NCI-H187 treated with DMSO at 0.1 percent for 48 hours (cell line): ENCODE measurements at places on chromosomes 16 and 17.

DNA sequence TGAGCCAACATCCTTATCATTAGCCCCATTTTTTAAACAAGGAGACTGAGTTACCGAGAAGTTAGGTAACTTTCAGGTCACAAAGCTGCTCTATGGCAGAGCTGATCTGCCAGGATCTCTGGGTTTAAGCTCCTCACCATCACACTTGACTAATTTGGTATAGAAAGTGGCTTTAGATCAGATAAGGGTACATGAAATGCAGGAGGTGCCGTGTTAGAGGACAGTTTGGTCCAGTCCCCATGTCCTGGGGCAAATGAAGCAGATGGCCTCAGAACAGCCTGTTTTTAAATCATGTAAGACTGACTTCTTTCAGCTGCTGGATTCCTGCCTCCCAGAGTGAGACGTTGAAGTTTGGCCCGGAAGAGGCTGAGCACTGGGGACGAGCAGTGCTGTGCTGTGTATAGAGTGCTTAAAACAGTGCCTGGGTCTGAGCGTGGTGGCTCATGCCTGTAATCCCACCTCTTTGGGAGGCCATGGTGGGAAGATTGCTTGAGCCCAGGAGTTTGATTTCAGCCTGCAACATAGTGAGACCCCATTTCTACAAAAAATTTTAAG is 187.0 kb upstream of the CACNG3 start:
- no peak for DNase-seq

DNA sequence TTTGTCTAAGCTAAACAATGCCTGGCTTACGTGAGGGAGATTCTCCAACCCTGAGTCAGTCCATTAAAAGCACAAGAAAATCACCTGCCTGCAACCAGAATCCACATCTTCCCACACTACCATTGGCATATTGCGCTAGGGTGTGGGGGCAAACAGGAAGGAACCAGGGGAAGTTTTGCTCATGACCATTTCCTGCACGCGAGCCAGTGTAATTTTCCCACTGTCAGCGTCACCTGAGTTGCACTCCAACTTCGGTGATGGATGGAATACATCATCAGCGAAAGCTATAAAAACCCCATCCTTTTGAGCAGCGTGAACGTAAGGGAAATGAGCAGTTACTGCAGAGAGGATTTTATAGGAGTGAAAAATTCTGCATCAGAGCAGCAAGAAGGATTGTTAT is 167.9 kb upstream of the NOL11 start:
- DNase-seq, result no peak

DNA sequence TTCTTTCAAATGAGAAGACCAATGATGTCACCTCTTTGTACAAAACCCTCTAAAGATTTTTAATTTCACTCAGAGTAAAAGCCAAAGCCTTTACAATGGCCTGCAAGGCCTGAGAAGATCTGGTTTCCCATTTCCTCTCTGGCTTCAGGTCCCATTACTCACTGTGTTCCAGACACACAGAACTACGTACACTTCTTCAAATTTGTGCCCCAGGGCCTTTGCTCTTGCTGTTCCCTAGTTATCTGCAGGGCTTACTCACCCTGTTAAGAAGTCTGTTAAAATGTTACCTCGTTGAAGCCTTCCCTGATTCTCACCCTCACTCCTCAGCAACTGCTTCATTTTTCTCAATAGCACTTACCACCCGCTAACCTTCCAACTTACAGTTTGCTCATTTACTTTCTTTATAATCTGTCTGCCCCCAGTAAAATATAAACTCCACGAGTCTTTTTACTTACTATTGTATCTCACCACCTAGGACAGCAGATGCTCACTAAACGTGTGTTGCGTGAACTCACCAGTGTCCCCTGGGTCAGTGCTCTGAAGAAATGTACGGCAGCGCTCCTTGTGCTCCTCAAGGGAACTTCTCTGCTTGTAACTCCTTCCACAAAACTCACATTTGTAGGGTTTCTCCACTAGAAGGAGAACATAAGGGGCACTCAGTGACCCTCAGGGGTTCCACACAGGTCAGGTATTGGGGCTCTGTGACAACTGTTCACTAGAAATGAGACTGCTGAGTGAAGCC is 50.2 kb downstream of the GRB7 start:
- no peak for DNase-seq

DNA sequence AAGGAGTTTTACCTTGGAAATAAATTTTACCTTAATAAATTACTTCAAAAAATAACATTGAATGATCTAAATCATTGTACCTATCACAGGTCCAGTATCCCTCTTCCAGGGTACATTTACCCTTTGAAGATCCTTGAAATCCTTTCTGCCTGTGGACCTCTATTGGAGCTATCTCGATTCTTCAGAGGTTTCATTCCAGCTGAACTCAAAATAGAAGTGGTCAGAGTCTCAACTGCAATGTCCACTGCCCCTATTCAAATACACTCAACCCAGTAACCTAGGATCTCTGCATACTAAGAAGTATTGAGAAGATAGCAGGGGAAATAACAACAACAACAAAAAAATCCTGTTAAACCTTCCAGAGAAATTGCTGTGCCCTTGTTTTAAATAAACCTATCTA is 9.3 kb downstream of the ABCA5 start:
- no peak for DNase-seq

DNA sequence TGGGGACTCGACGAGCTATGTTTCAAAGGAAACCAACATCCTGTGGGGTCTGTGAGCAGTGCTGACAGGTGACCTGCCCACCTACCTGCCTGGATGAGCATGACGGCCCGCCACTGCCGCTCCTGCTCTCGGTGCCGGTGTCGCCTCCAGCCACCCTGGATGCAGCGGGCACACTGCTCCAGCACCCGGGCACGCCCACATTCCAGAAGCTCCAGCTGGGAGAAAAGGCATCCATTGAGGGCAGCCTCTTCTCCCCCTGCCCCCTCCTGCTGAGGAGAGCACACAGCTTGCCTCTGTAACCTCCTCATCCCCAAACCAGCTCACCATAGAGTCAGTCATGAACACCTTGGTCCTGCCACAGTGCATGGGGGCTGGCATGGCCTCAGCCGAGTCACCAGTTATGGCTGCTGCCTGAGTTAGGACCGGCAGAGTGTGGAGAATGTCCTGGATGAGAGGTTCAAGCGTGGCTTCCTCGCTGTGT is 14.3 kb downstream of the ZNHIT3 start:
- DNase-seq, result no peak

- DNase-seq, result no peak
Measured at GRCh38 chr16:22967521-22968095, 153.6 kb downstream of the HS3ST2 start.

DNA sequence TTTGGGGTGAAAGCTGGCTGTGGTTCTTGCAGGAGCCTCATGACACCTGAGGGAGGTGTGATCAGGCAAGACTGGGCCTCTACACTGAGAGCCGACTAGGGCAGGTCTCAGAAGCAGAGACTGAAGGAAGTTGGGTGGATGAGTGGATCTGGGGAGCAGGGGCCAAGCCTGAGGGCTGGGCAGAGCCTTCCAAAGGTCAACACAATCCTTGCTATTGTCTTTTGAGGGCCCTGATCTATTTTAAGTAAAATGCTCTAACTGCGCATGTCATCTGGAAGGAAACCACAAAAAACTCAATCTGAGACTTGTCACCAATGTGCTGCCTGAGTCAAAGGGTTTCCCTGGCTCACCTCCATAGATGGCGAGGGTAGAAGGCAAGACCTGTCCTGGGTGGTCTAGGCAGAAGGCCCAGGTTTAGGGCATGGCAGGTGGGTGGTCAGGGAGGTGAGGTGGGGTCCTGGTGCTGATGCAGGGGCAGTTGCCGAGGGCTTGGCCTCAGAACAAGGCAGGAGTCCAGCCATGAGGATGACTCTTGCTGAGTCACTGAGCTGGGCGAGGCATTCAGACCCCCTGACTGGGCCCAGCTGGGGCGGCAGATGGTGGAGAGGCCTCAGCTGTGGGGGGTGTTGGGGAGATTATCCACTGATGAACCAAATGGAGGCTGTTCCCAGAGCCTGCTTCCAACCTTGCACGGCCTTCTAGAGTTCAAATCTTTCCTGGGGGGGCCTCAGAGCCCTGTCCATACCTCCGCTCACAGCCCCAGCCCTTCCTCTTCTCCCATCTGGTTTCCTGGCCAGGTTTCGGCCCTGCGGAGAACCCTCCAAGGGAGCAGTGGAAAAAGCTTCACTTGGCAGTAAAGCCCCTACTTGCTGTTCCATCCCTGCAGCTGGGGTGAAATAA is 5.1 kb downstream of the MVP start:
- no peak for DNase-seq

DNA sequence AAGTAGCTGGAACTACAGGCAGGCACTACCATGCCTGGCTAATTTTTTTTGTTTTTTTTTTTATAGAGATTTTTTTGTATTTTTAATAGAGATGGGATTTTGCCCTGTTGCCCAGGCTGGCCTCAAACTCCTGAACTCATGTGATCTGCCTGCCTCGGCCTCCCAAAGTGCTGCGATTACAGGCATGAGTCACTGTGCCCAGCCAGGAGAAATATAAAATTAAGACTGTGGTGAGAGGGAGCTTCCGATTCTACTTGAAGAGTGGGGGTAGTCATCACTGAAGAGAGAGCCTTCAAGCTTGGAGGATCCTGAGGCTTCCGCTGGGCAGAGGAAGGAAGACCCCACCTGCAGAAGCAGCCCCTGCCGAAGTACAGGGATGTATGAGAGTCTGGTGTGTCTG is 34.4 kb upstream of the RGS9 start:
- DNase-seq, result no peak
